ENCODE measurements at places on chromosomes 3 and 15. TPM values are rescaled to one million over a fixed set of nuclear protein-coding genes. Genes with fewer than 3 reads are reported as not detected.

Gene ESYT3
- total RNA-seq = 0.63 TPM

Gene VEPH1
- 34.0 TPM for total RNA-seq

Gene PATL2
- not detected for total RNA-seq

DNA sequence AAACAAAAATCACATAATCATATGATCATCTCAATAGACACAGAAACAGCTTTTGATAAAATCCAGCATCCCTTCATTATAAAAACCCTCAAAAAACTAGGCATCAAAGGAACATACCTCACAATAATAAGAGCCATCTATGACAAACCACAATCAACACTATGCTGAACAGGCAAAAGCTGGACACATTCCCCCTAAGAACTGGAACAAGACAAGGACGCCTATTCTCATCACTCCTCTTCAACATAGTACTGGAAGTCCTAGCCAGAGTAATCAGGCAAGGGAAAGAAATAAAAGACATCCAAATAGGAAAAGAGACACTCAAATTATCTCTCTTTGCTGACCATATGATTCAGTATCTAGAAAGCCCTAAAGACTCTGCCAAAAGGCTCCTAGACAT, 54.9 kb upstream of the SLC12A8 start:
- no peak for DNase-seq

DNA sequence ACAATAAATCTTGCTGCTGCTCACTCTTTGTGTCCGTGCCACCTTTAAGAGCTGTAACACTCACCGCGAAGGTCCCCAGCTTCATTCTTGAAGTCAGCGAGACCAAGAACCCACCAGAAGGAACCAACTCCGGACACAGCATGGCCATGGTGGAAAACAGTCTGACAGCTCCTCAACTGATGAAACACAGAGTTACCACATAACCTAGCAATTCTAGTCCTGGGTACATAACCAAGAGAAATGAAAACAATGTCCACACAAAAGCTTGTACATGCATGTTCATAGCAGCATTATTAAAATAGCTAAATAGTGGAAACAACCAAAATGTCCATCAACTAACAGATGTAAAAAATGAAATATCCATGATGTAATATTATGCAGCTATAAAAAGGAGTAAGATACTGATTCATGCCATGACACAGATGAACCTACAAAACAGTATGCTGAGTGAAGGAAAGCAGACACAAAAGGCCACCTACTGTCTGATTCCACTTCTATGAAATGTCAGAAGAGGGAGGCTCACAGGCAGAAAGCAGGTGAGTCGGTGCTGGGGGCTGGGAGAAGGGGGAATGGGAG, 36.8 kb downstream of the VGLL4 start:
- peak; percentile 48 for DNase-seq

DNA sequence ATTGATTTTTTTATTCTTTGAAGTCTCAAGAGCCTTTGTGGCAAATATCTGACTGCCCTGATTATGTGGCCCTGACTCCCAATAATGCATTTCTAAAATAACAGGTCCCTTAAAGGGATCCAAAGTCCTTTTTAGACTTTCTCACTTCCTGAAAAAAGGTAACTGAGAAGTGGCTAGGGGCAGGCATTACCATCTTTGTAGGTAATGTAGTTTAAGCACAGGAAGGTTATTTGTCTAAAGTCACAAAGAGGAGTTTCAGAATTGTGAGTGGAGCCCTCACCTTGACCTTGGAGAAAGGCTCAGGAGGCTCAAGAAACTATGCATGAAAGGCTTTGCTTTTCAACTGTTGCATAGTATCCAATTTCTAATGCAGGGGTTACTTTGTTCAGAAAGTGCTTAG, 142.9 kb upstream of the MRPL3 start:
- no peak for DNase-seq

DNA sequence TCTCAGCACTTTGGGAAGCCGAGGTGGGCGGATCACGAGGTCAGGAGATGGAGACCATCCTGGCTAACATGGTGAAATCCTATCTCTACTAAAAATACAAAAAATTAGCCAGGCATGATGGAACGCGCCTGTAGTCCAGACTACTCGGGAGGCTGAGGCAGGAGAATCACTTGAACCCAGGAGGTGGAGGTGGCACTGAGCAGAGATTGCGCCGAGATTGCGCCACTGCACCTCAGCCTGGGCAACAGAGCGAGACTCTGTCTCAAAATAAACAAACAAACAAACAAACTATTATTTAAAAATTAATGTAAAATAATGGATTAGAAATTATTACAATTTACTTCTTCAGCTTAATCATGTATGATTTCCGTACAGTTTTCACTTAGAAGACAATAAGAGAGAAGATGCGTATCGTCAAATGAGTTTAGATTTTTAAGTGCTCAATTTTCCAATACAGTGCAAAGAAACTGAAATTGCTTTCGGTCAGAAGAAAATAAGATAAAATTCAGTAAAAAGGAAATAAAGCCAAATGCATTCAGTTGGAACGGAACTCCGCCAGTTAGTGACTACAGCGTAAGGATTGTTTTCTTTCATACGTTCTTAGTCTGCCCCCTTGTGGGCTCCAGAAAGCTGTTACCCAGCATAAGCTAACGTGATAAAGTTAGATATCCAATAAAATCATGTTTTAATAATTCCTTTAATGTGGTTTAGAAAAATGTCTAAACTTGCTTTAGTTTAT, 24.8 kb downstream of the AADAC start:
- peak; percentile 93 for DNase-seq

DNA sequence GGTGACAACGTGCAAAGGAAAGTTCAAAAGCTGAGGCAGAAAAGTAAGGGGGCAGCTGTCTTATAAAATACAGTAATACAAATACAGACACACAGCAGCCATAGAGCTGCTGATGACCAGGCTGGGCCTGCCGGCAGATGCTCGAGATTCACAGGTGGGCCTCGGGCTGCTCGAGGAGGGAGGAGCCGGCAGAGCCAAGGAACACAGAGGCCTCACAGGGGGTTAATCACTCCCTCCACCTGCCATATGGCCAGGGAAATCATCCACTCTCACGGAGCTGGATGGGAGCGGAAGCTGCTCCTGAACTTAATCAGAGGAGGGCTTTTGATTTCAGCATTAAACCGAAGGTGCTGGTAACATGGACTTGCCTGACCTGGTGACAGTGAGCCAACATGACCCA, 29.6 kb upstream of the MGLL start:
- no peak for DNase-seq

DNA sequence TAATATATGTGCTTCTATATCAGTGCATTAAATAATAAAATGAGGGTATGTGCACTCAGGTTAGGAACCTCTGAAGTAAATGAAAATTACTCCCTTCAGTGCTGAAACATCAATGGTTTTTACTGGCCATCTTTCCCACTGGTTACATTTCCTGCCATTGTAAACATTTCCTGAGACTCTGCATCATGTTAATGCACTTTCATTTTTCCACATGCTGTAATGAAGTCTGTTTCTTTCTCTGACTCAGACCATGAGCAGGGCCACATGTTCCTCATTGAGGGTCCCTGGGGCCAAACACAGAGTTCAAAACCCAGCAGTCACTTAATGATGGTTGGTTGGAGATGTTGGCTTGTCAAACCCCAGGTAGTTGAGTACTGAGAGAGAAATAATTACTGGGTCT, 15.3 kb downstream of the FAM3D start:
- DNase-seq = no peak

DNA sequence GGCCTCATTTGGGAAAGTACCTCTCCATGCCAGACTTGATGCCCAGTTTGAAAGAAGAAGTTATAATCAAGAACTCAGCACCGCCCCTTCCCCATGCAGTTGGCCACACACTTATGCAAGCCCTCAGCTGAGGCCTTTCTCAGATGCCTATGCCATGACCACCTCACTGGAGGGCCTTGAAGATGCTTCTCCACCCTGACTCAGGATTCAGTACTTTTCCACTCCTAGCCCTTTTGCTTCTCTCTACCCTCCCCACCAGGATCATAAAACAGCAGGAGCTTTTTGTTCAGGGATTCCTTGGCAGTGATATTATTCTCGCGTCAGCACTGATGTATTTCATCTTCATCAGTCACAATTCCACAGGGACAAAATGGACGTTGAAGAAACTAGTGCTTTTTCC, 313.5 kb downstream of the PYDC2 start:
- peak; percentile 70 for DNase-seq

DNA sequence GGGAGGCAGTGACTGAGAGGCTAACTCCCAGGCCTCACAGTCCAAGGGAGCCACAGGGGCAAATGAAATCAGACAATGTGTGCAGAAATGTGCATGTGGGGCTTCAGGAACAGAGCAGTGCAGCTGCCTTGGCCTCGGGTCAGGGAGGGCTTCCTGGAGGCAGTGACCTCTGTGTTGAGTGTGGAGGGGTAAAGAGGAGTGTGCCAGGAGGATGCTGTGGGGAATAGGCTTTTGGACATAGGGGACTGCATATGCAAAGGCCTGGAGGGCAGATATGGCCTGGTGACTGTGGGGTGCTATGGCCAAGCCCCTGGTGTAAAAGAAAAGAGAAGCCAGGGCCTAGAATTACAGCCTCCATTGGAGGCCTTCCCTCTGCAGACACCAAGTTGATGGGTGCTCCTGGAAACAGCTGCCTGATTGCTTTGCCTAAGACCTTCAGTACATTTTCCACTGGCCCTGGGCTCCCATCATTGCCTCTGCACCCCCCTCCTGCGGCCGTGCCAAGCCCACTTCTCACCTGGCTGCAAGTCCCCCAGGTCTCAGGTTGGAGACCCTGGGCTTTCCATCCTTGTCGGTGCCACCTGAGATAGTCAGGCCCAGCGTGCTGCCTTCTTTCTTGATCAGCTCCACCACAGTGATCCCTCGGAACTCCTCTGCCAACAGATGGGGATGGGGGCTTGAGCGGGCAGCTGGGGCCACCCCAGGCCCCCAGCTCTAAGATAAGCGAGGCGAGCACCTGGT, 15.1 kb downstream of the GRIP2 start:
- DNase-seq = no peak

GRCh38 chr3:159896543-159896942, 92.1 kb upstream of the IL12A start:
- DNase-seq = no peak
